ENCODE measurements at places on chromosomes 13 and 19.

DNA sequence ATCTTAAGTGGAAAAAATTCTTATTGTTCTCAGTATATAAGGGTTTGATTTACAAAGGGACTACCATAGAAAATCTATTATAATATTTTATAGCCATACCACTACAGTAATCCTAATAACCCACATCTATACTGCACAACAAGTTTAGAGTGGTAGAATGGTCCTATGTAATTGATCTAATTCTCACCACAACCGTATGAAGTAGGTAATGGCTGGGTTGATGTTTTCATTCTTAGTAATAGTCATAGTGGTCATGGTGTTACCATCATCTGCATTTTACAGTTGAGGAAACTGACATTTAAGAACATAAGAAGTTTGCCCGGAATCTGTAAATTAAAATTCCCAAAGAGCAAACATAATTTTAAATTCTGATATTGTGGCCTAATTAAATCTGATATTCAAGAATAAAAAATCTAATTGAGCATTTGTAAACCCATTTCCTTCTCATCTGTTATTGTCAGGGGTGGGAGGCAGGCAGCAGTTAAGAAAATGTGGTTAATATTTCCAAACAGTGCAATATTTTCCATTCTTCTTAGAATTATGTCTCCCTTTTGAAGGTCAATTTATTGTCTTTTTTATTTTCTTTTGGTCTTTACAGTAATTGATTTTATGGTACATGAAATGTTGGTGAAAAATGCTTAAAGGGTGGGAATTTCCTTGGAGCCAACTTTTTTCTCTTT is 65.6 kb downstream of the DHRS12 start:
- no peak for DNase-seq

DNA sequence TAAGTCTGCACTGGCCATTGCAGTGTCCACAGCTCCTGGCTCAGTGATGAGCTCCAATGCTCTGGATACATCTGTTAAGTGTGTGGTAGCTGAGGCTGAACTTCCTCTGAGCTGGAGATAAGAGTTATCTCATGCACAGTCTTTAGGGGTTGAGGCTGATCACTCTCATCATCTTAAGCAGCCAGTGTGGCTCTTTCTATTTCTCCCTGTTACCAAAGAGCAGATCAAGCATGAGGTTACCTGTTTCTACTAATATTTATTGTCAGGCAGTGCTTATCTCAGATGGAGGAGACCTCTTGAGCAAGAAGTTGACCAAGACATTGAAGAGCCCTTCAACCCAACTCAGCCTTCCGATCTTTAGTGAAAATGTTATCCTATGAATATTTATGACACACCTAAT is 6.6 kb upstream of the OR10H2 start:
- no peak for DNase-seq

GRCh38 chr19:5837761-5838352 is 1.6 kb downstream of the FUT6 start:
- no peak for DNase-seq

DNA sequence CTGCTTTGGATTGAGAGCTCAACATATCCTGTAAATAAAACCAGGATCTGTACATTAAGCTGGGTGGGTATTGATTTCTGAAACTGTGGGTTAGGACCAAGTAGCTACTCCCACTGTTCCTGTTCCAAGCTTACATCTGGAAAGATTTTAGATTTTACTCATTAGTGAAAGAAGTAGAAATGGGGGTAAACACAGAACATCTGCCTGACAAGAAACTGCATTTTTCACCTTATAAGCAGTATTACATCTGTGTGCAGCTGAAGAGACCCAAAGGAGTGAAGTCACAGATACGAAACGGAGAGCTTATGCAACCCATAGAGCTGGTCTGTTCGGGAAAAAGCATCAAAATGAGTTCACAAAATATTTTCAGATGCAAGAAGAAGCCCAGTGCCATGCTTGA is 235.2 kb downstream of the SLITRK5 start:
- no peak for DNase-seq

DNA sequence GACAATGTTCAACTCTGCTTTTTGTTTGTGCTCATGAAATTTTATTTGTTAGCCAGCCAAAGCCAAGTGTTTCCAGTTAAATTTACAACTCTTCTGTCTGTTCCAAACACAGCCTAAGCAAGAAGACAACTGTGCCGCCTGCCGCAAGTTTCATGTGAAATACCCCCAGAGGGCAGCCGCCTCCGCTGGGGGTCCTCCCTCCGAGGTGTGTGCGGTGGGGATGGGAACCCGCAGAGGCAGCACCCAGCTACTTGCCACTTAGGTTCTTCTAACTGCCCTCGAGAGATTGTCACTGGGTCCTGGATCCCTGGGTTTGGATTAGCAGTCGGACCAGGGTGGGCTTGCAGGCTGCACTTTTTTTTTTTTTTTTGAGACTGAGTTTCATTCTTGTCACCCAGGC is 28.5 kb downstream of the ATP11A start:
- DNase-seq, result no peak

- DNase-seq, result no peak
These were observed 8.5 kb downstream of the SIGLEC11 start for GRCh38 chr19:49952479-49952836.

DNA sequence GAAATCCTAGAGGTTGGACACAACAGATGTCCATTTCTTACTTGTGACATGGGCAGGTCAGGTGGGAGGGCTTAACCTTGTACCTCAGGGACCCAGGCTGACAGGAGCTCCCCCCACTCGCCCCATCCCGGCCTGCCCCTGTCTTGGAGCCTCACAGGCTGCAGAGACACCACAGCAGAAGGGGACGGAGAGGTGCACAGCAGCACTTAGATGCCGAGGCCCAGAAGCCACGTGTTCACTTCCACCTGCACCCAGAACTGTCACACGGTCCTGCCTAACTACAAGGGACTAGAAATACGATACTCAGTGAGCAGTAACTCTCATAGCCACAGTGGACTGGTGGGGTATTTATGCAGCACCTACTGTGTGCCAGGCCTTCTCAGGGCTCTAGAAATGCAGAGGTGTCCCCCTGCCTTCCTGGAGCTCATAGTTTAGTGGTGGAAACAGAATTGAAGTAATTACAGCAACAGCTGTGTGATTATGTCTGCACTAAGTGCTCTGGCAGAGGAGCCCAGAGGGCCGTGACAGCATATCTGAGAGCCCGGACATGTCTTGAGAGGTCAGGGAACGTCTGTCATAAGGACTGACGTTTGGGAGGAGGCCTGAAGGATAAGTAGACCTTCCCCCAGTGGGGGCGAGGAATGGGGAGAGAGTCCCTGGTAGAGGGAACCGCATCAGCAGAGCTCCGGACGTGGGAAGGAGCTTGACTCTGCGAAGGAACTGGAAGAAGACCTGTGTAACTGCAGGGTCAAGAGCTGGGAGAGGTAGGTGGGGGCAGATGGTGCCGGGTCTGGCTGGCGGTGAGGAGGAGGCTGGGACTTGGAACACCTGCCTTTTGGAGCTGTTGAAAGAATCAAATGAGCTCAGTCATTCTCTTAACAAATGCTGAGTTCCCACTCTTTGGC is 130.0 kb downstream of the SIPA1L3 start:
- no peak for DNase-seq

DNA sequence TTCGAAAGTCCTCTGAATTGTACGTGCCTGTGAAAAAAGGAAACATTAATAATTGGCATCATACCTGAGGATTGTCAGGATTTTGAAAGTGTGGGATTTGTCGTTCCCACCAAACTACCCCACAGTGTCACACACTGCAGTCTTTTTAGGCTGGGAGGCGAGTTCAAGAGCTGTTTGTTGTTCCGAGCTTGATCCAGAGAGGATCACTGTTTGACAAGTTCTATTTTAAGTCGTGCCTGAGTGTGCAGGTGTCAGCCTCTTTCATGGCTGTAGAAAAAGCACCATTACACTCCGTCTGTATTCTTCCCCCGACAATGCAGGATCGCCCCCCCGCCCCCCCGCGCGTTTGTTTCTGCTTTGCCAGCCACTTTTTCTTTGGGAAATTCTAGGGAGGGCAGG is 635 bp upstream of the NBEA start:
- no peak for DNase-seq

DNA sequence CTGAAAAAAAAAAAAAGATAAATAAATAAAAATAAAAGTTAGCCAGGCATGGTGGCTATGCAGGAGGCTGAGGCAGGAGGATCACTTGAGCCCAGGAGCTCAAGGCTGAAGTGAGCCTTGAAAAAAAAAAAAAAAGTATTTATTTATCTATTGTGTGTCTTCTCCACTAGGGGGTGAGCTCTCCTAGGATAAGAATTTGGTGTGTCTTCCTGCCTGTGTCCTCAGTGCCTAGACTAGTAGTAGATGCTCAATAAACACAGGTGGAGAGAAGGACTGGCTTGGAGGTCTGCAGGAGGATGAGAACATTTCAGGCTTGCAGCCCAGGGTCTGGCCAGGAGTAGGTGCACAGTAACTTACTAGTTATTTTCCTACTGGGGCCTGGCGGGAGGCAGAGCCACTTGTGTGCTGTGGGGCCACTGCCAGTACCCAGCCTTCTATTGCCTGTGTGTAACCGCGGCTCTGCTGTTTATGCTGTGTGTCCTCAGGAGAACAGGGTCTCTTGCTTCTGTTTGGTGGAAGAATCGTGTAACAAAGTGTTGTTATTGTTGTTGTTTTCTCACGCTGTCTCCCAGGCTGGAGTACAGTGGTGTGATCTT is 5.4 kb downstream of the LMTK3 start:
- DNase-seq, result no peak

DNA sequence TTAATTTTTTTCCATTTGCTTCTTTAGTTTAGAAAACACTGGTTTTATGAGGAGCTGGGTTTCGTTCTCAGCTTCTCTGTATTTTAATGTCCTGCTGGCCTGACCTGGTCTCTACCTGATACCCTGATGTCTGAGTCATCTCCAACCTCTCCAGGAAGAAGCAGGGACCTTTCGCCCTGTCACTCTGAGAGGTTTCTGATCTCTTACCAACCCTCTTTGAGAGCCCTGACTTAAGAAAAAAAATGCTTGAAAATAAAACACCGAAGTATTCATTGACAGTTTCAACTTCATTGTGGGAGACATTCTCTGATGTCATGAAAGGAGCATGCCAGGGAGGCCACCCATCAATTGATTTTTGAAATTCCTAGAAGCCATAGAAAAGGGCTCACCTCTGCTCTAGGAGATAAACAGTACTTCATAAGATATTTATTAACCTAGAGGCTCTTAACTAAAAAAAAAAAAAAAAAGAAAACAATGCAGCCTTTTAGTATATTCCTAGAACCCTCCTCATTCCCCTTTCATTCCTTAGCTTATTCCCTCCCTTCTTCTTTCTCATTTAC is 234.8 kb downstream of the ENOX1 start:
- no peak for DNase-seq

GRCh38 chr19:42122691-42123607 is 9.3 kb downstream of the POU2F2 start:
- peak; percentile 86 for DNase-seq

DNA sequence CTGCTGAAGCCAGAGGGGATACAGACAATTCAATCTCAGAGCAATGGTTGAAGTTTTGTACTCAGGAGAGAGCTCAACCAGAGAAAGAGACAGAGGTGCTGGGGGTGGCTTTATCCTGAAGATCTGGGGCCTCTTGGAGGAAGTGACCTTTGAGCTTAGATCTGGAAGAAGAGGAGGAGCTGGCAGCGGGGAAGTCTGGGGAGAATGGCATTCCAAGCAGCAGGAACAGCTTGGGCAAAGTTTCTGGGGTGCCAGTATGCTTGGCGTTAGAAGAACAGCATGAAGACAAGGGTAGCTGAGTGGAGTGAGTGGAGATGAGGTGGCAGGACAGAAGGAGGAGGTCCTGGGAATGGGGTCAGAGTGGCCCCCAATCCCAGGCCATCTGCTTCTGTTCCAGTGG is 11.3 kb downstream of the MAST3 start:
- no peak for DNase-seq

DNA sequence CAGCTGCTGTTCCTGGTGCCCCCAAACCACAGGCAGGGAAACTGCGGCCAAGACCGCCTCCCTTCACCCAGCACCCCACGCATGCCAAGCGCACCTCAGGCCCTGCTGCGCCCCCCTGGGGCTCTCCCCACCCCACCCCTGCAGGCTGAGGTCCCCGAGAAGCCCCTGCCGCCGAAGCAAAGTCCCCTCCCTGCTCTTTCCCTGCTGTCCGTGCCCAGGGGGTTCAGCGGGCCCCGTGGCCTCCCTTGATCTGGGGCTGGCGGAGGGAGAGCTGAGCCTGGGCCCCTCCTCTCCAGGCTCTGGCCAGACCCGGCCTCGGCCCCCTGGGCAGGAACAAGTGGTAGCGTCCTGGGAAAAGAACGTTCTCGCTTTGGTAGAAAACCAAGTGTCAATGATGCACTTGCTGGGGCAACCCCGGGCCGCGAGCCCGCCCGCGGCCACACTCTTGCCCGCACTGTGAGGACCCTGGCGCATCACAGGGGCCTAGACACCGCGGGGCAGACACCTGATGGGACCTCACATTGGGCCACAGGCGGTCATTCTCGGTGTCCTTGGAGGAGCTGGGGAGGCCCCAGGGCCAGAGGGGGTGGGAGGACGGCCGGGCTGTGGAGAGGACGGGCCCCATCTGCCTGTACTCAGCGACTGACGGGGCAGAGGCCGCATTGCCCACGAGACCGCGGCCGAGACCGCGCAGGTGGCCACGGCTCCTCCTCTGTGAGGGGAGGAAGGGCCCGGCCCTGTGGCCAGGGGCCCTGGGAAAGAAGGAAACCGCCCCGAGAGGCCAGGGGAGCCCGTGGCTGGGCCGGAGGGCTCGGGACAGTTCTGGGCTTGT is 29.0 kb downstream of the GPX4 start:
- no peak for DNase-seq

- no peak for DNase-seq
These were observed 14.8 kb downstream of the BRD4 start for GRCh38 chr19:15317392-15318071.

DNA sequence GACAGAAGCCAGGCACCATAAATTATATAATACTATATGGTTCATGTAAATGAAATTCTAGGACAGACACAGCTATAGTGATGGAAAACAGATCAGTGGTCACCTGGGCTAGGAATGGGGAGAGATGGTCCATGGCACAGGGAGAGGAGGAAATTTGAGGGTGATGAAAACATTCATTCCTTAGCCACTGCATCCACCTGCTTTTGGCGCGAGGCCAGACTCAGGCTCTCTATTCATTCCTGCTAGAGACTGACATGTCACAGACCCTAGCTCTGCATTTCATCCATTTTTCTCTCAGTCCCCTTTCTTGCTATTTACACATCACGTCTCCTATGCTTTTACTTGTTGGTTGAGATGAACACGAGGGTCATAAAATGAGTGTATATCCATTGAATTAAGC is 628.3 kb upstream of the SLC10A2 start:
- no peak for DNase-seq

GRCh38 chr19:1252221-1252820 is 3.9 kb downstream of the MIDN start:
- DNase-seq, result peak; percentile 68

Measured in activated CD4-positive, alpha-beta T cell treated with anti-CD3 and anti-CD28 coated beads for 48 hours (primary cell).